Activated CD4-positive, alpha-beta T cell treated with anti-CD3 and anti-CD28 coated beads for 24 hours (primary cell): ENCODE measurements at places on chromosomes 7 and 10.

DNA sequence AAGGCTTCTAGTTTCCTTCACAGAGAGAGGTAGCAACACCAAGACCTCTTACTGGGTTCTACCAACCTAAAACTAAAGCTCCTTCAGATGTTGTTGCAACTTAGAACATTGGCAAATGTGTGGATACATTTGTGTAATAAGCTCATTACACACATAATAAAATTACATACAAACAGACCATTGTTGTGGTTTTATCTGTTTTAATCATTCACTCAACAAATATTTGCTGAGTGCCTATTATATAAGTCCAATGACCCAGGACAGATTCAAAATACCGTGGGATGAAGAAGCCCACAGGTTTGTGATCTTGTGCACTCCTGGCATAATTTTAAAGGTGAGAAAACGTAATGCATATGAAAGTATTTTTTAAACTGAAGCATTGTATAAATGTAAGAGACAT is 160.4 kb upstream of the NPVF start:
- no peak for DNase-seq

- DNase-seq = no peak
Observed at GRCh38 chr7:91850455-91850854, 30.0 kb downstream of the MTERF1 start.

- DNase-seq = no peak
Observed at GRCh38 chr10:52483587-52483986, 169.5 kb downstream of the DKK1 start.

DNA sequence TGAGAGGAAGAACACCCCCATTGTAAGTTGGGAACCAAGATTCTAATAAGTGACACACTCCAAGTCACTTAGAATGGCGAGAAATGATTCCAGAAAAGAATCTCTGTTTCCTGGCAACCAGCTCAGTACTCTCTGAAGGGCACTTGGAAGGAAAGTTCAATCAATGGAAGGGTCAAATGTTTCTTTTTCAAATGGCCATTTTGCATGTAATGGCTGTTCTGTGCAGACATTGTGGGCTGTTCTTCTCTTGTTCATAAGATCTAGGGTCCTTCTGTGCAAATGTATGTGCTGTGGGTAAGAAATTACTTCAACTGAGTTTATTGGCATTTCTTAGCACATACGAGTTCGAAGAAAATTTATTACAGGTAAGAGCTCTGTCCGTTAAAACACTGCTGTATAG is 145.3 kb downstream of the EVX1 start:
- no peak for DNase-seq

GRCh38 chr7:92809397-92809759 is 27.0 kb downstream of the CDK6 start:
- no peak for DNase-seq

- no peak for DNase-seq
Observed at GRCh38 chr10:88333248-88333630, 249.9 kb downstream of the RNLS start.

DNA sequence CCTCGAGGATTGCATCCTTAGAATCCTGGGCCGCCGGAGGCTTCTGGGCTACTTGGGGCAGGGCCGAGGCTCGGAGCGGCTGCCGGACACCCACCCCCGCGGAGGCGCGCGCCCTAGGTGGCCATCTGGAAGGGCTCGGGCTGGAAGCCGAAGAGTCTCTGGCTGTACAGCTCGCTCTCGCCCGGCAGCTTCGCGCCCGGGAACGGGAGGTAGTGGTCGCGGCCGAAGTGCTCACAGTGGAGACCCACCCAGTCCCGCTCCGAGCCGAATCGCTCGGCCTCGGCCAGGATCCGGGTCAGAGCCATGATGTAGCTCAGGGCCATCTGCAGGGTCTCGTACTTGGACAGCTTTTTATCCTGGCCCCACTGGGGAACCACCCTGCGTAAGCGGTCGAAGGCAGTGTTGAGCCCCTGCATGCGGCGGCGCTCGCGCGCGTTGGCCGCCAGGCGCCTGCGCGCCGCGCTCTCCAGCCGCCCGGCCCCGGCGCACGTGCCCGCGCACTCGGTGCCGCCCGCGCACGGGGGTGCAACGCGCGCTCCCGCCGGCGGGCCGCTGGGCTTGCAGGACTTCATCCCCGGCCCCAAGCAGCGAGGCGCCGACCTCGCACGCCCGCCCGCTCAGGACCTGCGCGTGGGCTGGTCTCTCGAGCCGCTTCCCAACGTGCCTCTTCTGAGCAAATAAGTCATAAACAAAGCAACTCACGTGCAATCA is 652 bp downstream of the ATOH7 start:
- peak; percentile 15 for DNase-seq

DNA sequence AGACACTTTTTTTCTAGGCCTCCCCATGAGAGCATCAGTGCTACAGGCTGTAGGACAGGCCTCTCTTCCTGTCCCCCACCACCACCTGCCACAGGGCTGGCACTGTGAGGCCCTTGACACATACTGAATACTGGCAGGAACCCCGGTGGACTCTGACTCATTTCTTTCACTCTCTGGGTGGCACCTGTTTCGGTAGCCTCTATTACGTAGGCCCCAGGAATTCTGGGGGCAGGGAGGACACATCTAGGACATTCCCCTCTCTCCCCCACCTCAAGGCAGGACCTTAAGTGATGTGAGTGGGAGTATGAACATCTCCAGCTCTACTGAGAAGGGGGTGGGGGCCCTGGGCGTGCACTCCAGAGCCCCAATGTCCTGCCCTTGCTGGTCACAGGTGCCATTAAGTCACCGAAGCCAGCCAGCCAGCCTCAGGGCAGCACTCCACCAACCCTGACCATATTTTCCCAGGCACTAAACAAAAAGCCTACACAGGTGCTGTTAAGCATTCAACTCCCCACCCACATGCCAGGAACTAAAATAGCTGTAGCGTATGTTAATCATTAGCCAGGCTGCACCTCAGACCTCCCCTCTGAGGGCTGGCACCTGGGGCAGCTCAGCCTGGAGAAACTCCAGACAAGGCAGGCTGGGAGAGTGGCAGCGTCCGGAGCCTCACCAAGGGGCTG is 8.9 kb downstream of the ANXA11 start:
- DNase-seq = no peak

DNA sequence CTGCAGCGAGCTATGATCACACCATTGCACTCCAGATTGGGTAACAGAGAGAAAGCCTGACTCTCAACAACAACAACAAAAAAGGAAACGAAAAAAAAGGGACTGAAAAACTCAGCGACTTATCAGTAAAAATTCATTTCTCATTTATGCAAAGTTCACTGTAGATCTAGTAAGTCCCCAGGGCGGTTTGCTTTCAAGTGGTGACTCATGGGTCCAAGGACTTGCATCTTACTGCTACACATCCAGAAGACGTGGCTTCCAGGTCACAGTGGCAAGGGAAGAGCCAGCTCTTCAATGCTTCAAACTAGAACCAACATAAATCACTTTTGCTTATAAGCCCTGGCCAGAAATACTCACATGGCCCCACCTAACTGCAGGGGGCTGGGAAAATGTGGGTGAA is 178.3 kb upstream of the AUTS2 start:
- DNase-seq = no peak

GRCh38 chr7:151851145-151851751 is 25.7 kb downstream of the PRKAG2 start:
- DNase-seq = no peak

GRCh38 chr10:95475003-95475383 is 86.2 kb downstream of the SORBS1 start:
- DNase-seq = no peak

- DNase-seq = no peak
Observed at GRCh38 chr7:157962458-157963306, 624.9 kb downstream of the PTPRN2 start.

GRCh38 chr7:129401228-129401966 is 32.8 kb upstream of the STRIP2 start:
- DNase-seq = no peak

DNA sequence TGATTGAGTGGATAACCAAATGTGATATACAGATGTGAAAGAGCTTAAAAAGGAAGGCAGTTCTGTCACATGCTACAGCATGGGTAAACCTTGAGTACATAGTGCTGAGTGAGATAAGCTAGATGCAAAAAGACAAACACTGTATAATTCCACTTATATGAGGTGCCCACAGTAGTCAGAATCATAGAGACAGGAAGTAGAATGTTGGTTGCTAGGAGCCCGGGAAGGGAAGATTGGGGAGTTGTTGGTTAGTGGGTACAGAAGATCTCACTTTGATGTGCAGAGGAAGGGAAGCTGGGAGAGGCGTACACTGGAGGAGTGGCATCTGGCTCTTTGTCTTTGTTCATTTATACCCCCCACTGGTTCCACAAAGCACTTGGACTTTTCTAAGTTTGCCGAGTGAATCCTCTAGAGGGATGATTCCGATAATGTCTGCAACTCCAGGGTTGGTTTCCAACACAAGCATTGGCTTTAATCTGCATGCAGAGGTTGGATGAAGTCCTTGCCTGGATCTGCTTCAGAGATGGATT is 39.5 kb downstream of the TSPAN14 start:
- no peak for DNase-seq

- no peak for DNase-seq
Observed at GRCh38 chr10:77350711-77351119, 286.9 kb downstream of the KCNMA1 start.

- no peak for DNase-seq
Observed at GRCh38 chr7:87852306-87852705, 23.9 kb downstream of the SLC25A40 start.

DNA sequence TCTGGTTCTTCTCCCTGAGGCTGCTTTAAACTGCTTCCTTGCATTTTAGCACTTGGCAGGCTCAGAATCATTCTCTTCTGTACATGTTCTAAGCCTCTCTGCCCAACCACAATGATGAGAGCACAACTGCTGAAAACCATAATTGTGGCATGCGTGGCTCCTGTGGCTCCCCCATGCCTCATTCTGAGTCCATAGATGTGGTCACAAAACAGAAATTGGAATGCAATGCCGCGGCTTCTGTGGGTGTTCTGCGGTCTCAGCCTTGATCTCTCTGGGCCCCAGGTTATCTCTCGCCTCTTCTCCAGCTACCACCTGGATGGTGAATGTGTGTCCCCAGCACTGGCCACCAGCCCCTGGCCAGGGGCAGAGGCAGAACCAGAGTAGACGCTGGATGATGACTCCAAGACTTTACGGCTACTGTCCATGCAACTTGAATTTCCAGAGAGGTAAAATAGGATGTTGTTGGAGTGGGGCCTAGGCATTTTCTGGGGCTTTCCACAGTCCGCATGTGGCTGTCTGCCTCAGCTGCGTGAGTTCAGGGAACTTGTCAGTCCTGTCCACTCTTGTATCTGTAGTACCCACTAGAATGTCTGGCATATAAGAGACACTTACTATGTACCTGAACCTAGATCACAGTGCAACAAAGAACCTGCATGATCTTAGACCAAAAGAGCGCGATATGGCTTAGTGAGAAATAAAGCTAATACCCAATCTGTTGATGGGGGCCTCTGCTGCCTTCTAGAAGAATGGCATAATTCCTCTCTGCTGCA is 52.4 kb upstream of the ADRB1 start:
- peak; percentile 22 for DNase-seq

DNA sequence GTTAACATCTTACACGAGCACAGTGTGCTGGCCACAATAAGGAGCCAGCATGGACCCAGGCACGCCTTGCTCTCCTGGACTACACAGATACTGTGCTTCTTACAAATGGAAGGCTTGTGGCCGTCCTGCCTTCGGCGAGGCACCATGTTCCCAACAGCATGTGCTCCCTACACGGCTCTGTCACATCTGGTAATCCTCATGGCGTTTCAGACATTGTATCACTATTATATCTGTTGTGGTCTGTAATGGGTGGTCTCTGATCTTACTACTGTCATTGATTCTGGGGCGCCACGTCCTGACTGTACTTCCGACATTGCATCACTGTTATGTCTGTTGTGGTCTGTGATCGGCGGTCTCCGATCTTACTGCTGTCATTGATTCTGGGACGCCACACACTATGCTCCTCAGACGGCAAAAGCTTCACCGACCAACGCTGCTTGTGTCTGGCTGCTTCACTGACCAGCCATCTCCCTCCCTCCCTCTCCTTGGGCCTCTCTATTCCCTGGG is 195.4 kb downstream of the MAD1L1 start:
- no peak for DNase-seq

DNA sequence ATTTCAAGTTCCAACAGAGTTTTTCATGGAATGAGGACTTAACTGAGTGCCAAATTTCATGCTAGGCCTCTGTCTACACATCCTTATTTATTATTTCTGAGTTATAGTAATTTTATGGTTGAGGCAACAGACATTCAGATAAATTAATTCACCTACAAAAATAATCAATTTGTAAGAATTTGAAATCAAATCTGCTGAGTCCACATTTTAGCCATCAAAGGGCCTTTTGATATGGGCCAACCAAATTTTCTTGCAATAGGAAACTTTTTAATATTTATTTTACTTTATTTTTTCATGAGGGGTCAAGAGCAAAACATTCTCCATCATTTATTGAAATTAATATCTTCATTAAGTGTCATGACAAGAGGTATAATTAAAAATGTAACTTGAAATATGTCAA is 875.5 kb downstream of the NRG3 start:
- no peak for DNase-seq

DNA sequence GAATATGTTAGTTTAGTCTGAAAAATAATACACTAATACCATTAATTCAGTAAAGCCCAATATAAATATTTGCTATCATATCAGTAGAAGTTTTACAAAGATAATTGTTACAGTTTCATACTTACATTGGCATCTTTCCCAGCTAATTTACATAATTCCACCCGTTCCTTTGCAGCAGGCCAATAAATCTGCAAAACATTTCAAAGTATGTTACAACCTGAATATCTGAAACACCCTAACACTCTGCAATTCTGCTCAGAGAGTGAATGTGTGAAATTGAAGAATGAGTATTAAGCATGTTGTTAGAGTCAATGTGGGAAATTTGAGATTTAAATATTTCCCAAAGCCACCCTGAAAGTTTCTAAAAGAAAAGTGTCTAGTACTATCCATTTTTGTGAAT is 105.5 kb downstream of the SEMA3D start:
- DNase-seq = no peak

GRCh38 chr7:131774419-131775220 is 218.2 kb upstream of the PODXL start:
- no peak for DNase-seq

DNA sequence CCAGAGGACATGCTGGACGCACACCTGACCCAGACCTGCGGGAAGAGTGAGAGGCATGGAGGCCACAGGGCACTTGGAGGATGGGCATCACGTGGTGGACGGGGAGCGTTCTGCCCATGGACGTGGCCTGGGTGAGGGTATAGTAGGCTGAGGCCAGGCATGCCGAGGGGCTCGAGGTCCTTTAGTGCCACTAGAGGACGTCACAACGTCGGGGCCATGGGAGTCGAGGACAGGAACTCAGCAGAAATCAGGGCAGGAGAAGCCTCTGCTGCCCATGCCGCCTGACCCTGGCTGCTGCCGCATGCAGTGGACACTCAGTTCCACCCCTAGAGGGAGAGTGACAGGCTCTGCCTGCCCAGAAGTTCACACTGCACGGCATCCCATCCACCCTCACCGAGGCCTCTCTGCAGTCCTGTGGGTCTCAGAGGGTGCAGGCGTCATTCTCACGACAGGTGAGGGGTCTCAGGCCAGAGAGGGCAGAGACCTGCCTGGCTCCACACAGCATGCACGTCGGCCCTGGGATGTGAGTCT is 198.7 kb downstream of the ADARB2 start:
- no peak for DNase-seq

GRCh38 chr7:17315974-17316373 is 17.5 kb downstream of the AHR start:
- DNase-seq = no peak
